ENCODE measurements at places on chromosomes 1 and 21. TPM values are rescaled to one million over a fixed set of nuclear protein-coding genes. Genes with fewer than 3 reads are reported as not detected.

- no peak for DNase-seq
These were observed 738.1 kb downstream of the ADGRL2 start for GRCh38 chr1:82538876-82539275.

DNA sequence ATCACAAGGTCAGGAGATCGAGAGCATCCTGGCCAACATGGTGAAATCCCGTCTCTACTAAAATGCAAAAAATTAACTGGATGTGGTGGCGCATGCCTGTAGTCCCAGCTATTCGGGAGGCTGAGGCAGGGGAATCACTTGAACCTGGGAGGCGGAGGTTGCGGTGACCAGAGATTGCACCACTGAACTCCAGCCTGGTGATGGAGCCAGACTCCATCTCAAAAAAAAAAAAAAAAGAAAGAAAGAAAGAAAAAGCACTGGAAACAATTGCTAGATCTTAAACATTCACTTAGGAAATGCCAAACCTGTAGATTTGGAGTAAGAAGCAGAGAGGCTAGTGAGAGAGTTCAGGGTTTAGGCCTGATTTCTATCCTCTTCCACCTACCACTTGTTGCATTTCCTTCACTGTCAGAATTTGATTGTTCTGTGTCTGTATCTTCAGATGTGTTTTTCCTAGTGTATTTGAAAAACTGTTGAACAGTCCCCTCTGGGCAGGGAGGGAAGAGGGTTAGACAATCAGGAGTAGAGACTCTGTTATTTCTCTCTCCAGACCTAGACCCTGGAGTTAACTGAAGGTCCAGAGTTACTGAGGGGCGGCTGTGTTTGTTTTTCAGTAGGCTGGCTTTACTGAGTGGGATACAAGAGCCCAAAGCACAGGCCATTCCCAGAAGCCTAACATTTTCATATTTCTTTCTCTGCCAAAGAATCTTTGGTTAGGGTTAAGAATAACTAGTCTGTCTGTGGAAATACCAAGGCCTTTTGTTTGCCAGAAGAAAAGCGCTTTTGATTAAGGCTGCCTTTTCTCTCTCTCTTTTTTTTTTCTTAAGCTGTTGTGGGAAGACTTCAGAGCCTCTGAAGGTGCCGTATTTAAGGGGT is 31.1 kb upstream of the MACF1 start:
- no peak for DNase-seq

GRCh38 chr1:63950023-63950422 is 176.2 kb downstream of the ROR1 start:
- peak; percentile 57 for DNase-seq

Gene IQGAP3
- 0.18 TPM for polyA plus RNA-seq

Gene CYP4A11
- polyA plus RNA-seq: not detected
